BJ (cell line): ENCODE measurements at places on chromosomes 5 and 9.

DNA sequence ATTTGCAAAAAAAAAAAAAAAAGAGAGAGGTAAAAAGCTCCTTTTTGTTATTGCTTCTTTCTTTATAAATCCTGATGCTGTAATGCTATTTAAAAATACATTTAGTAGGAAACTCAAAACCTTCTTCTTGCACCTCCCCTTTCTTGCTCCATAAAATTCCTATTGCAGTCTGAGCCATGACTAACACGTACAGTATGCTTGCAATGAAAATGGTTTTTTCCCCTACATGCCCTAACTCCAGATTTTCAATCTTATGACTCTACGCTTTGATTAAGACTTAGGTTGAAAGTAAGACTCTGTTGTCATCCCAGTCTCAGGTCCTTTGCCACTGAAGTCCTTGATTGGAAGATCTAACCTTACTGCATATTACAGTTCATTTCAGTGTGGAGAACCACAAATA is 23.9 kb downstream of the FGF10 start:
- peak; percentile 10 for DNase-seq

- DNase-seq = no peak
These were observed 9.1 kb downstream of the NIPAL4 start for GRCh38 chr5:157469073-157469472.

GRCh38 chr9:128098297-128099230 is 29.0 kb downstream of the PTGES2 start:
- DNase-seq = peak; percentile 95

- DNase-seq = no peak
These were observed 213.0 kb downstream of the SMARCA2 start for GRCh38 chr9:2228132-2228531.

DNA sequence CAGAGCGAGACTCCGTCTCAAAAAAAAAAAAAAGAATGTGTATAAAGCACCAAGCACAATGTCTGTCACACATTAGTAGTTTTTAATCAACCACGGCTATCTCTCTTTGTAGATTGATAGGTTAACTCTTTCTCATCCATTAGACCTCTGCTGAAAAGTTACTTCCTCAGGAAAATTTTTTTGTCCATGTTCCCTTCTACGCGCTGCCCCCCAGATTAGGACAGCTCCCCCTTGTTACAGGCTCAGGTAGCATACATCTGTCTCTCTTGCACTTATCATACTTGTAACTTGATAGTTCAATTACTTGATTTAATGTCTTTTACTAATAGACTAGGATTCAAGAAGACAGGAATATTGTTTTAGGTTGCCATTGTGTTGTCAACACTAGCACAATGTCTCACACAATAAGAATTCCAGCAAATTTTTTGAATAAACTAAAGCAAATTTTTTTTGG is 1.5 kb downstream of the SPDL1 start:
- no peak for DNase-seq

DNA sequence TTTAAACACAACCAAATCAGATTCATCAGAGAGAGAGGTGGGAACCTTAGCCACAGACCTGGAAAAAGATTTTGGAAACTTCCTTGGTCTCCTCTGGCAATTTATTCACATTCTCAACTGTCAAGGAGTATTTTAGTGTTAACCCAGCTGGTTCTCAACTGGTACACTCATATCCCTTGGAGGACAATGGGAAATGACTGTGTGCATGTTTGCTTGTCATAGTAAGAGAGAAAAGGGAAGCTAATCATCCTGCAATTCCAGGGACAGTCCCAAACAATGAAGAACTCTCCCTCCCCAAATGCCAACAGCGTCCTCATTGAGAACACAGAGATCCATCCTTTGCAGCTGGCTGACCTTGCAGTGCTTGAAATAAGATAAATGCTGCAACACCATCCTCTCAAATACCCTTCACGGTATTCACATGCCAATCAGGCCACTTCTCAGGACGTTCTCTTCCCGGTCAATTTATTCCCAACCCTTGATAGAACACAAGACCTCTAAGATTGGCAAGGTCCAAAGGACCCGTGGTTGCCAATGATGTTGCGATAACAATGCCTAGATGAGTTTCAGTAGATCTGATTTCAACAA is 75.5 kb downstream of the EPB41L4B start:
- DNase-seq = no peak

- DNase-seq = no peak
These were observed 957 bp downstream of the PRELID1 start for GRCh38 chr5:177304392-177305119.

DNA sequence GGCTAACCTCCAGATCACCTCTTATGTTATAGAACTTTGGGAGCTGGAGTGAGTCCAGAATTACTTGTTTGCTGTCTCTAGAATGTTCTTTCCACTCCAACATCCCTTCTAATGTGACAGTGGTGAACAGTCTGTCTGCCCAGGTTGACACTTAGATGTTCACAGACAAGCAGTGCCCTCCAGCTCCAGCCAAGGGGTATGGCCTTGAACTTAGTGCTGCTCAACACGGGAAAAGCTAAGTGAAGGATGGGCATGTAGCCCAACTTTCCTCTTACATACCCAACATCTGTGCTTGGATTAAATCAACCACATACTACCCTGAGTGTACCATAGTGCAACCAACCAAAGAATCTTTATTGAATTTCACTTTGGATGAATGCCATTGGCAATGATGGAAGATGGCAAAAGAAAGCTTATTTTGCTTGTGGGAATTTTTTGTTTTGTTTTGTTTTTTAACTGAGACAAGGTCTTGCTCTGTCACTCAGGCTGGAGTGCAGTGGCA is 201.2 kb downstream of the NXNL2 start:
- no peak for DNase-seq

DNA sequence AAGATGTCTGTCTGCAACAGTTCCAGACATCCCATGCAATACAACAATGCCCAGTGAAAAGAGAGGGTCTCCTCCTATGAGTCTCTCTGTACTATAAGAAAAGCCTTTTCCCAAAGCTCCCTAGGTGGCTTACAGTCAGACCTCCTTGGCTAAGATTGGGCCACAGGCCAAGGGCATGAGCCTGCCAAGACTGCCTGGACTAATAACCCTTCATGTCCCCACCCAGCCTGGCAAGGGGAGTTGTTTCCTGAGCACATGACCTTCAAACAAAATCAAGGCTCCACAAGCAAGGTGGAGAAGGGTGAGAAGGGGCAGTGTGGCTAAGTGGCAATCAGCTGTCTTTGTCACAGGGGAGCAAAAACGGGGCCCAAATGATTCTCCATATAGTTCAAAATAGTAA is 75.6 kb upstream of the ZSWIM6 start:
- DNase-seq = no peak

- DNase-seq = no peak
These were observed 288.5 kb upstream of the NUDT12 start for GRCh38 chr5:103851091-103851490.

GRCh38 chr9:122138560-122139268 is 20.9 kb downstream of the NDUFA8 start:
- no peak for DNase-seq

DNA sequence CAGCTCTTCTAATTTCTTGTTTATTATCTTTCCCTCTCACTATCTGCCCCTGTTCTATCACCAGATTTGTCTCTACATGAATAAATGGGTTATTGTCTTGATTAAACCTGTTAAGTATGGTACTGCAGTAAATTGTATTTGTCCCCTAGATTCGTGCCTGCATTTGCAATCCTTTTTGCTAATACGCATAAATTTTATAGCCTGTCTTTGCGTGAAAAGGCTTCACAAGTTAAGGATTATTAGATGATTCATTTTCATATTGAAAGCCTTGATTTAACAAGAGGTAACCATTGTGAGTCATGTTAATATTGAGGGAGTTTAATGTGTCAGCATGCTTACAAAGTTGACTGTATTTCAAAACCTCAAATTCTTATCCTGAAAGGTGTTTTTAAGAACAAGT is 204.6 kb downstream of the PCSK1 start:
- DNase-seq = no peak

- no peak for DNase-seq
These were observed 3.3 kb upstream of the DMRT2 start for GRCh38 chr9:1046639-1047572.

DNA sequence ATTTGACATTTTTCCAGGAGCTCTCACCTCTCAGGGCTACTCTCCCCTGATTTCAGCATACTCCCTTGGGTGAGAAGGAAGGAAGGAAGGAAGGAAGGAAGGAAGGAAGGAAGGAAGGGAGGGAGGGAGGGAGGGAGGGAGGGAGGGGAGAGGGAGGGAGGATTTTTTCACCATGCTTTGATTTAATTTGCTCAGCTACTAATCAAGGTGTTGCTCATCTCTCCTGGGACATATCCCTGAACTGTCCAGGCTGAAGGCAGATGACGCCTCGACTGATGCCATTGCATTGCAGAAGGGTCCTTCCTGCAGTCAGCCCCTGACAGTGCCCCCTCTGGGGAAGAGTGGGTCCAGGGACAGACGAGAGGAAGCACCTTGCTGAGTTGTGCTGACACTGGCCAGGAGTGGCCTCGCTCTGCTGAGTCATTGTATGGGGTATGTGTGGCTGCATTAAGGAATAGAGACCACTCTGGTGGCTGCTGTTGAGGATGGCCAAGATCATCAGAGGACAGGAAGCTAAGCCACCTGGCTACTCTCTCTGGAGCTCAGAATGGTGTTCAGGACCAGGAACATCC is 43.6 kb upstream of the CRB2 start:
- DNase-seq = no peak

GRCh38 chr5:154519359-154519758 is 41.3 kb upstream of the HAND1 start:
- DNase-seq = no peak

GRCh38 chr5:3118340-3118739 is 366.9 kb upstream of the IRX2 start:
- DNase-seq = no peak
